ENCODE measurements at places on chromosomes 1 and 21. TPM values are rescaled to one million over a fixed set of nuclear protein-coding genes. Genes with fewer than 3 reads are reported as not detected.

GRCh38 chr1:60133000-60133673, 59.6 kb upstream of the C1orf87 start:
- no peak for DNase-seq

DNA sequence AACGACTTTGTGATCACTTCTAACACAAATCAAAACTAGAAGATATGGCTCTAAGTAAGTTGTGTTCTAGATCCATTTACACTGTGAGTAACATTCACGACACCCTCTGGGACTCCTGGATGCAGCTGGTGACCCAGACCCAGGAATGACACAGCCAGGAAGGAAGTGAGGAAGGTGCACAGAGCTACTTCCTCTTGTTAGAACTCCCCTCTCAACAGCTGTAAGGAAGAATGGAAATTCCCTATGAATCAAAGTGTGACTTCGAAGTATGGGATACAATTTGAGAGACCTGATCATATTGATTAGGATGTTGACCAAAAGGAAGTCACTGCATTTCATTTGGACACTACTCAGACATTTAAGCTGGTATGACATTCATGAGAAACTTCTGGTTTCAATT, 185.3 kb downstream of the NRIP1 start:
- no peak for DNase-seq

- no peak for DNase-seq
These were observed 92.0 kb downstream of the ETS2 start for GRCh38 chr21:38897532-38898421.

- DNase-seq = no peak
These were observed 615.4 kb downstream of the PTPRU start for GRCh38 chr1:29851691-29852090.

- no peak for DNase-seq
These were observed 80.1 kb downstream of the CAPZB start for GRCh38 chr1:19405195-19405760.

The S100A14 gene
- total RNA-seq = 5.7 TPM

GRCh38 chr21:15256996-15257395, 192.2 kb upstream of the NRIP1 start:
- no peak for DNase-seq

The DUSP23 gene
- 18.7 TPM for total RNA-seq

The KIRREL1 gene
- total RNA-seq = 10.0 TPM

The LRRC41 gene
- total RNA-seq = 37.6 TPM

GRCh38 chr1:210250665-210250997, 18.0 kb downstream of the SERTAD4 start:
- DNase-seq = peak; percentile 56

DNA sequence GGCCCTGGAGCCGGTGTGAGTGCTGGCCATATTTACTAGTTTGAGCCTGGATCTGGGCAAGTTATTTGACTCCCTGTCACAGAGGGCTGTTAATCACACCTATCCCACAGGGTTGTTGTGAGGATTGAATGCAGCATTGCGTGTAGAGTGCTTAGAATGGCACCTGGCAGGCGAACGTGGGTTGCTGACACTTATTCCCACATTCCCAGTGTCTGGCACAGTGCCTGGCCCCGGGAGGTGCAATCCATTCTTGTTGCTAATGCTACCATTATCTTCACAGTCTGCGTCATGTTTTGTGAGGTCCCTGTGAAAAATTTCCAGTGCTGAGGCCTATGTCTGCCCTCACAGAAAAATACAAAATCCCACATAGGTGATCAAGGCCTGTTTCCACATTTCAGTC, 66.1 kb downstream of the CD2 start:
- peak; percentile 73 for DNase-seq

- DNase-seq = no peak
These were observed 6.8 kb downstream of the MX1 start for GRCh38 chr21:41432562-41433460.

The SLC41A1 gene
- 511 TPM for total RNA-seq

GRCh38 chr1:219185486-219186117, 11.9 kb downstream of the LYPLAL1 start:
- no peak for DNase-seq

- DNase-seq = no peak
These were observed 57.0 kb downstream of the PTGER3 start for GRCh38 chr1:70990469-70991253.

DNA sequence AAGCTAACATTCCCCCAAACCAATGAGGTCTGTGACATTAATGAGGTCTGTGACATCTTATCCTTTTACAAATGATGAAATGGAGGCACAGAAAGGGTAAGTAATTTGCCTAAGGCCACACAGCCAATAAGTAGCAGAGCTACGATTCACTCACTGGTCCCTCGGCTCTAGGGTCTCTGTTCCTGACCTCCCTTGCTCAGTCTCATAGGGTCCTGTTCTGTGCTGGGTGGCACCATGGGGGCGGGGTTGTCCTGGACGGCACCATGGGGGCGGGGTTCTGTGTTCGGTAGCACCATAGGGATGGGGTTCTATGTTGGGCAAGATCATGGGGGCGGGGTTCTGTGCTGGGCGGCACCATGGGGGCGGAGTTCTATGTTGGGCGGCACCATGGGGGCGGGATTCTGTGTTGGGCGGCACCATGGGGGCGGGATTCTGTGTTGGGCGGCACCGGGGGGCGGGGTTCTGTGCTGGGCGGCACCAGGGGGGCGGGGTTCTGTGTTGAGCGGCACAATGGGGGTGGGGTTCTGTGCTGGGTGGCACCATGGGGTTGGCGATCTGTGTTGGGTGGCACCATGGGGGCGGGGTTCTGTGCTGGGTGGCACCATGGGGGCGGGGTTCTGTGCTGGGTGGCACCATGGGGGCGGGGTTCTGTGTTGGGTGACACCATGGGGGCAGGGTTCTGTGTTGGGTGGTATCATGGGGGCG, 55.6 kb downstream of the CLSTN1 start:
- DNase-seq = no peak

DNA sequence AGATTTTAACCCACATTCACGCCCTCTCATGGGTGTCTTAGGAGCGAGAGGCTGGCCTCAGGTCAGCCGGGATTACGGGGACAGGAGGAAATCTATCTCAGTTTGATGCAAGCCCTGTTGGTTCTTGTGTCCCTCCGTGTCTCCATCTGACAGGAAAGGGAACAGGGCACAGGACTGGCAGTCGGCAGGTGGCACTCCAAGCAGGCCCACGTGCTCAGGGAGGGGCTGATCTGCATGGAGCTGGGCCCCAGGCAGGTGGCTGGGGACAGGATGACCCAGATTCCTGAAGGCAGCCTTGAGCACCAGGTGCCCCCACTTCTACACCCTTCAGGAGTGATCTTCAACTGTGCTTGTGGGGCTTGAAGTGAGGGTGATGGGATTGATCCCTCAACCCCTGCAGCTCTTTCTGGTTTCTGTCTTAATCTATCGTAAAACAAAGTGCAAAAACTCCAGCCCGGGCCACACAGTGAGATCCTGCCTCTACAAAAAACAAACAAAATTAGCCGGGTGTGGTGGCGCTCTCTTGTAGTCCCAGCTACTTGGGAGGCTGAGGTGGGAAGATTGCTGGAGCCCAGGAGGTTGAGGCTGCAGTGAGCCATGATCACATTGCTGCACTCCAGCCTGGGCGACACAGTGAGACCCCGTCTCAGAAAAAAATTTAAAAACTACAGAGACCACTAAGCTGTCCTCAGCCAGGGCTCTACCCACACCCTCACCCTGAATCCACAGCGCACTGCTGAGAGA, 8.3 kb downstream of the PLEKHG5 start:
- no peak for DNase-seq

DNA sequence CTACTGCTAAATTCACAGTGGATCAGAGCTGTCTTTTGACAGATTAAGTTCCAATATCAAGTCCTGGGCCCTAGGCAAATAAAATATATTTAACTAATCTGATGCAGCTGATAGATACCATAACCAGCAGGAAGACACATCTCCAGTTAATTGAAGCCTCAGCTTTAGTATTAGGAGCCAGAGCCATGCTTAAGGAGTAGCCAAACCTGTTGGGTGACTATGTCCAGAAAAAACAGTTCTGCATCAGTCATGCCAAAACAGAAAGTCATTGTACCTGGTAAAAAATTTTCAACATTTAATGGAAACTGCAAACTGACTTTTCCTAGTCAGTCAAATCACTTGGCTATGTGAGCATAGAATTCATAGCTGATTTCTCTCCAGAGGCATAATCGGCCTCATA, 200.5 kb upstream of the RUNX1 start:
- no peak for DNase-seq

- no peak for DNase-seq
These were observed 113.9 kb downstream of the CAPN8 start for GRCh38 chr1:223551610-223552009.

- DNase-seq = no peak
These were observed 22.8 kb upstream of the STRIP1 start for GRCh38 chr1:110011527-110012041.

The FALEC gene
- total RNA-seq = not detected

Data from left ventricle myocardium superior (tissue), 1 donor.